ENCODE measurements at places on chromosomes 7 and 10. TPM values are rescaled to one million over a fixed set of nuclear protein-coding genes. Genes with fewer than 3 reads are reported as not detected.

DNA sequence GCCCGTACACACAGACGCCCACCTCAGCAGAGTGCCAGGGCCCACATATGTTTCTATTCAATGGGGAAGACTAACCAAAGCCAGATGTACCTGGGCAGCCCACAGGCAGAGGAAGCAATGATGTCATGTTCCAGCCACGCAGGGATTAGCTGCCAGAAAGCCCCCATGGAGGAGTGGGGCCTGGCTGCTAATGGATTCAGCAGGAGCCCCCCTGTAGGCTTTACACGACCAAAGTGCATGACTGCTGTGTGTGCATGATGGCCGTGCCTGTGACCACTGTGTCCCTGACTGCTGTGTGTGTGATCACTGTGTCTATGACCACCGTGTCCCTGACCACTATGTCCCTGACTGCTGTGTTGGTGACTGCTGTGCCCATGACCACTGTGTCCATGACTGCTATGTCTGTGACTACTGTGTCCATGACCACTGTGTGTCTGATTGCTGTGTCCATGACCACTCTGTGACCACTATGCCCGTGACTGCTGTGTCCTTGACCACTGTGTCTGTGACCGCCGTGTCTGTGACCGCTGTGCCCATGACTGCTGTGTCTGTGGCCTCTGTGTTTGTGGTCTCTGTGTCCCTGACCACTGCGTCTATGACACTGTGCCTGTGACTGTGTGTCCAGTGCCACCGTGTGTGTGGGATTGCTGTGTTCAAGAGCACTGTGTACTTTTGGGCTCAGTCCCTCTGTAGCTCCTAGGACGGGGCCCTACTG is 409.3 kb downstream of the RPS24 start:
- no peaks in the 10 kb centered on the region for H3K4me1 ChIP-seq
- H3K36me3 ChIP-seq: no peaks in the 10 kb centered on the region
- no peak overlapping the region for H3K4me3 ChIP-seq
- no peak for DNase-seq
- no peak overlapping the region for H3K27ac ChIP-seq

- no peak for DNase-seq
- H3K27me3 ChIP-seq: no peaks in the 10 kb centered on the region
- no peak overlapping the region for H3K27ac ChIP-seq
- no peak overlapping the region for H3K4me3 ChIP-seq
- no peaks in the 10 kb centered on the region for H3K36me3 ChIP-seq
These were observed 238.0 kb upstream of the PPP2R2D start for GRCh38 chr10:131662851-131663250.

DNA sequence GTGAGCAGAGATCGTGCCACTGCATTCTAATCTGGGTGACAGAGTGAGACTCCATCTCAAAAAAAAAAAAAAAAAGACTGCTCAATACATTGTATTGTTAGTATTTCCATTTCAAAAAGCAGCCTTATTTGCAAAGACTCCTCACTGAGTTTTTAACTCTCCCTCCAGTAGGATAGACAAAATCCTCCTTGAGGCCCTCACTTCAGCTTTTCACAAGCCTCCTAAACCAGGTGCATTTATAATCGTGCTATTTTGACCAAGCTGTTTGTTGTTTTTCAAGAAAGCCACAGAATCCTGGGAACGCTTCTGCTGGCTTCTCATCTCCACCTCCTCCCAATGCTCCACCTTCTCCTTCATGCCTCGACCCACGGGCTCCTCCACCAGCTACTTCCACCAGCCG is 6.3 kb upstream of the DDIT4 start:
- H3K4me1 ChIP-seq: peaks cover 27% of the 10 kb centered on the region
- H3K4me3 ChIP-seq: no peak overlapping the region
- no peaks in the 10 kb centered on the region for H3K36me3 ChIP-seq
- DNase-seq: no peak
- H3K27ac ChIP-seq: no peak overlapping the region

PNLIPRP3 gene
- not detected for total RNA-seq

GRCh38 chr7:16357921-16358320 is 63.4 kb downstream of the CRPPA start:
- no peak overlapping the region for H3K27ac ChIP-seq
- no peaks in the 10 kb centered on the region for H3K4me1 ChIP-seq
- no peaks in the 10 kb centered on the region for H3K36me3 ChIP-seq
- H3K27me3 ChIP-seq: no peaks in the 10 kb centered on the region
- DNase-seq: no peak
- H3K4me3 ChIP-seq: no peak overlapping the region

All from CD4-positive, alpha-beta T cell (primary cell).